NCI-H187 (cell line): ENCODE measurements at places on chromosomes 1 and 21.

DNA sequence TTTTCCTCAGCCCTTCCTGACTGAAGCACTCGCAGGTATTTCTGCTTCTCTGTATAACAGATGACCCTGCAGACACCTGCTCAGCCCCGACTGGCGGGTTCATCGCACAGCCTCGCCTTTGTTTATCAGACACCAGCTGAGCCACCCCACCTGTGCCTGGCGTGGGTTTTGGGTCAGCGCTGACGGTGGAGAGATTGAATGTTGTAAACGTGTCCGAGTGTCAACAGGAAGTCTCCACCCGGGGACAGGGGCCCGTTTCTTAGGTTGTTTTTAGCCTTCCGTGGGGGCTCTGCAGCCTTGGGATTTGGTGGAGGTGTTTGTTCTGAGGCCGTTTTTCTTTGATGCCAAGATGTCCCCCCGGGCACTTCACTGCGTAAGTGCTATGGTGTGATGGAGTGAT, 60.1 kb downstream of the COL18A1 start:
- no peak for DNase-seq

DNA sequence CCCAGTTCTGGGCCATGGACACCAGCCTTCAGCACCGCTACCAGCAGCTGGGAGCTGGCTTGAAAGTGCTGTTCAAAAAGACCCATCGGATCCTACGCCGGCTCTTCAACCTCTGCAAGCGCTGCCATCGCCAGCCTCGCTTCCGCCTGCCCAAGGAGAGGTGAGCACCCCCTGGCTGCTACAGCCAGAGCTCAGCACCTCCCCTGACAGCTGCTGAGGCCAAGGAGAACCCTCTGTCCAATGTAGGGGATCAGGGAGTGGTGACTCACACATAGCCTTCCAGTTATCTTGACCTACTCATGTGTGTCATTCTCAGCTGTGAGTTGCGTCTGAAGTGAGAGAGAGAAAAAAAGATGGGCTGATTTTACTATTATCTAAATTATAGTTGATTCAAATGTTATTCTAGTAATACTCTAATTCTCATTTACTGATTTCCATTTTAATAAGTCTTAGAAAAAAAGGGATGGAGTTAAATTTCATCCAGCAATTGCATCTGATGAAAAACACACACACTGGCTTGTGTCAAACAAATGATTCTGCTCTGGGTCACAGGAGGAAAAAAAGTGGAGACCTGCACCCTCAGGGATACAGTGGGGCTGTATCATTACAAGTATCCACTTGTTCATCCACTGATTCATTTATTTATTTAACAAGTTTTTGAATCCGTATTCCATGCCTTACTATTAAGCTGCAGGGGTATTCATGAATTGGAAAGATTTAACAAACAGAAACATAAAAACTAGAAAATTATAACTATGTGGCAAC, 108.0 kb downstream of the BRINP2 start:
- no peak for DNase-seq

DNA sequence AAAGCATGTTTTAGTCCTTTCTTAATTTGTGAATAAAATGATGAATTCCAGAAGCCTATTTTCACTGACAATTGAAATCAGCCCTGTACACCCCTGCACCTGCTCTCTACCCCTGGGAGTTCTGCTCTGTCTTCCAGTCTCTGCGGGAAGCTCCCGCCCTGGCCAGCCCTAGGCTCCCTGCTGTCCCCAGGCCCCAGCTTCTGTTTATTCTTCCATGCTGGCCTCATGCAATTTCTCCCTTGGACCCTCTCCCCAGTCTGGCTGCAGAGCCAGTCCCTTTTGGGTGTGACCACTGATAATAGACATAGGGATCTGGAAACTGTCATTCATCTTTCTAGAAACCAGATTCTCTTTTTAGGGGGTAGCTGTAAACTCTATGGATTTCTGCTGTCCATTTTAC, 258.6 kb downstream of the GRIK3 start:
- DNase-seq = no peak

- DNase-seq = no peak
Observed at GRCh38 chr1:152071123-152071522, 17.7 kb downstream of the TCHHL1 start.

- no peak for DNase-seq
Observed at GRCh38 chr21:41147096-41147978, 20.6 kb upstream of the BACE2 start.

DNA sequence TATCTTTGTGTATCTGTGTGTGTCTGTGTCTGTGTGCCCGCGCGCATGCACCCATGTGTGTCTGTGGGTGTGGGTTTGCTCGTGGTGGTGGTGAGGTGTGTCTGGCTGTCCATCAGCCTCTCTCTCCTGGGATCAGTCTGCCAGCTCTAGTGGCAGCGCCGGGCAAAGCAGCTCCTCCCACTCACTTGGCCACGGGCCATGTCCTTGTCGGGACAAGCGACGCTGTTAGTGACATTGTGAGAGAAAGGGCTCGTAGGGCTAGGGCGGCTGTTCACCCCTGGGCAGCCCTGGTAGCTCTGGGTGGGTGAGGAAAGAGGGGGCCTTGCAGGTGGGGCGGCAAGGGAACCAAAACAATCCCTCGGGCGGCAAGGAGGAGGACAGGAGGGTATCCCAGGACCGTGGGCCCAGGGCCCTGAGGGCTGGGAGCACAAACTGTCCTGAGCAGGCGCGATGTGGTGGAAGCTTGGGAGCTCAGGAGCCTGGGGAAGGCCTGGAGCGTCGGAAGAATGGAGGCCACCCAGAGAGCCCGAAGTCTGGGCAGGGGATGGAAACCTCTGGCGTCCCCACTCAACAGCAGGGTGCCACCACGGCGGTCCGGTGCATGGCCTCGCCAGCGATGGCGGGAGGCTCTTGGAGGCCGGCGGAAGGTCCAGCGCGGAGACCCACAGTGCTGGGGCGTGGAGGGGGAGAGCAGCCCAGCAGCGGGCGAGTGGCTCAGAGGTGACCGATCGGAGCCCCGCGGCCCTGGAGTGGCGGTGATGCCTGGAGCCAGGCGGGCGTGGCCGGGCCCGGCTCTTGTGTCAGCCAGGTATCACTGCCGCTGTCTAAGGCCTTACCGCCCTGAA, 140.5 kb downstream of the LIPI start:
- DNase-seq = no peak

GRCh38 chr1:94634977-94635416, 93.4 kb upstream of the F3 start:
- no peak for DNase-seq

DNA sequence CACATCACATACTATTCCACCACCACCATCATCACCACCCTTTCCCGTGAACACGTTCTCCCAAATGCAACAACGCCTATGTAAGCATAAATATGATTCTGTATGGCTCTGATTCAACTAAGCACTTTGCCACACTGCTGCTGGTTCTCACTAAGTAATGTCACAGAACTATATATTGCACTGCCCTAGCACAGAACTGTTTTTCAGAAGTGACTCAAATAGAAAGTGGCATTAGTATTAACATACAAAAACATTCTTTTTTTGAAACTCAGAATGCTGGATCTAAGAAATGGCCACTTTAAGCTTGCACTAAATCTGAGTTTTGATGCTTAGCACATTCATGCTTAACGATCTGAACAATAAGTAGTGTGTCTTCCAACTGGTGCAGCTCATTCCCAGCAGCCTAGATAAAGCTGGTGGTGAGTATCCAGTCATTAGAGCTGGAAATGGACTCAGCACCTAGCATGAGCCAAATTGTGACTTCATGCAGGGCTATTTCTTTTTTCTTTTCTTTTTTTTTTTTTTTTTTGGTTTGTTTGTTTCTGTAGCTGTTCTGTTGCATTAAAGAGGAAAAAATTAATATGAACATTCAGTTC, 46.2 kb upstream of the ZC3H11B start:
- no peak for DNase-seq

DNA sequence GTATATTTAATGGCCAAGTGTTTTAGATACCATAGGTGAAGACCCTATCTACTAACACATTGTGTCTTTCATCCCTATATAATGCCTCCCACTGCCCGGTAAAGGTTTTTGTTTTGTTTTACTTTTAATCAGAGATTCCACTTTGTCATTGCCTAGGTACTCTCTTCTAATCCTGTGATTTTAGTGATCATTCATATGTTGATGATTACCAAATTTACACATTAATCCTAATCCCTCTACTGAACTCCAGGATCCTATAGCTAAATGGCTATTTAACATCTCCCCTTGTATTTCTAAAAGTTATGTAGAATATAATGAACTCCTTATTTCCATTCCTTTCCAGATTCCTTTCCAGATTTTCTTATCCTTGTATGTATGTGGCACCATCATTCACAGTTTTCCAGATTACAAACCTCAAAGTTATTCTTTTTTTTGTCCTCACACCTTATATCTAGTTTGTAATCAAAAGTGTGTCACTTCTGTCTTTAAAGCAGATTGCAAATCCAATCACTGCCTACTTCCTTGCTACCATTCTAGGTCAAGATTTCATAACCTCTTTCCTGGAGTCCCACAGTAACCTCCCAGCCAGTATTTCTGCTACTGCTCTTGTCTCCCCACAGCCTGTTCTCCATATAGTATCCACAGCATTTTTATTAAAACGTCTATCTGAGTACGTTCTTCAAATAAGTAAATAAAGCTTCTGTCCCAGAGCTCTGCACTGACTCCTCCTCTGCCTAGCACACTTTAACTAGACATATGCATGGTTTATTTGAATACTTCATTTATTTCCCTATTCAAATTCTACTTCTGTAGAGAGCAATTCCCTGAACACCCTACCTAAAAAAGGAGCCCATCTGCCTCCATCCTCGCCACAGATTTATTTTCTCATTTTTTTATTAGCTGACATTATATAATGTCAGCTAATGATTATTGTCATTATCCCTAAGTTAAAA, 157.8 kb downstream of the KCNT2 start:
- no peak for DNase-seq

- no peak for DNase-seq
Observed at GRCh38 chr1:11350265-11350664, 77.3 kb downstream of the UBIAD1 start.

- DNase-seq = no peak
Observed at GRCh38 chr1:227887697-227888403, 59.9 kb downstream of the WNT9A start.

- DNase-seq = no peak
Observed at GRCh38 chr1:229478852-229479251, 29.3 kb downstream of the NUP133 start.

DNA sequence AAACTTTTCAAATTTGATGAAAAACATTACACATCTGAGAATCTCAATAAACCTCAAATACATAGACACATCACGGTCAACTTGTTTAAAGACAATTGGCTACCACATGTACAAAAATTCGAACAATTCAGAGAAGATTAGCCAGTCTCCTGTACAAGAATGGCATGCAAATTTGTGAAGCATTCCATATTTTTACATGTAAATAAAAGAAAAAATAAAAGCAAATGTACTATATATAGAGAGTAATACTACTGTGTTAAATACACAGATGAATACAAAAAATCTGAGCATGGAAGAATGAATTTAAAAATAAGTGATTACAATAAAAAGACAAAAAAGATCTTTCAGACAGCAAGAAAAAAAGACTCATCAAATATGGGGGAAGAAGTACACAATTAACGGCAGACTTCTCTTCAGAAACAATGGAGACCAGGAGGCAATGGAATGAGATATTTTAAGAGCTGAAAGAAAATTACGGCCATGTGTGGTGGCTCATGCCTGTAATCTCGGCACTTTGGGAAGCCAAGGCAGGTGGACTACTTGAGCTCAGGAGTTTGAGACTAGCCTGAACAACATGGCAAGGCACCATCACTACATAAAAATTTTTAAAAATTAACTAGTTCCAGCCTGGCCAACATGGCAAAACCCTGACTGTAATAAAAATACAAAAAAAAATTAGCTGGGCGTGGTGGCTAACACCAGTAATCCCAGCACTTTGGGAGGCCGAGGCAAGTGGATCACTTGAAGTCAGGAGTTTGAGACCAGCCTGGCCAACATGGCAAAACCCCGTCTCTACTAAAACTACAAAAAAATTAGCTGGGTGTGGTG, 23.2 kb downstream of the HAX1 start:
- no peak for DNase-seq

DNA sequence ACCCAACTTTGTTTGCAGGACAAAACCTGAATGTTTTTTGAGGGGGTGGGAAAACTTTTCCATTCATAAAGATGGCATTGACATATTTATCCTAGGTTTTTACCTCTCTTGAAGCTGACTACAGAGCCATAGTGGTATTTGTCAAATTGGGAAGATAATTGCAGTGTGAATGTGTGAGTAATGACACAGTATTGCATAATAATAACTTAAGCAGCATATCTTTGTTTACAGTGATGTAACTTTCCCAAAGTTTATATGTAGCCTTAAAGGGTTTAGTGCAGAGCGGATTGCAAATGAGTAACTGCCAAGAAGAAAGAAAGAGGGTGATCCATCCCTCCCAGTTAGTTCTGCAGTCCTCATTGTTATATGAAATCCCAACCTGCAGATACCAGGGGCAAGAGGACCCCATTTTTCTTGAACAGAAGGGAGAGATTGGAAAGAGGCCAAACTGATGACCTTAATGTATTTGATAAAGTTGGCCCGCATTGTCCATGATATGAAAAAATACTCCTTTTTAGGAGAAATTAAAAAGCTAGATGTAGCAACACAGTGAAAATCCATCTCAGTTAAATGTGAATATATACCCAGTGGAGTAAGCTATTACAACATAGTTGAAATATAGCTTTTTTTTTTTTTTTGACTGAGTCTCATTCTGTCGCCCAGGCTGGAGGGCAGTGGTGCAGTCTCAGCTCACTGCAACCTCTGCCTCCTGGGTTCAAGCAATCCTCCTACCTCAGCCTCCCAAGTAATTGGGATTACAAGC, 23.7 kb upstream of the NFIA start:
- no peak for DNase-seq

GRCh38 chr1:40389322-40389803, 15.8 kb downstream of the SMAP2 start:
- DNase-seq = no peak

DNA sequence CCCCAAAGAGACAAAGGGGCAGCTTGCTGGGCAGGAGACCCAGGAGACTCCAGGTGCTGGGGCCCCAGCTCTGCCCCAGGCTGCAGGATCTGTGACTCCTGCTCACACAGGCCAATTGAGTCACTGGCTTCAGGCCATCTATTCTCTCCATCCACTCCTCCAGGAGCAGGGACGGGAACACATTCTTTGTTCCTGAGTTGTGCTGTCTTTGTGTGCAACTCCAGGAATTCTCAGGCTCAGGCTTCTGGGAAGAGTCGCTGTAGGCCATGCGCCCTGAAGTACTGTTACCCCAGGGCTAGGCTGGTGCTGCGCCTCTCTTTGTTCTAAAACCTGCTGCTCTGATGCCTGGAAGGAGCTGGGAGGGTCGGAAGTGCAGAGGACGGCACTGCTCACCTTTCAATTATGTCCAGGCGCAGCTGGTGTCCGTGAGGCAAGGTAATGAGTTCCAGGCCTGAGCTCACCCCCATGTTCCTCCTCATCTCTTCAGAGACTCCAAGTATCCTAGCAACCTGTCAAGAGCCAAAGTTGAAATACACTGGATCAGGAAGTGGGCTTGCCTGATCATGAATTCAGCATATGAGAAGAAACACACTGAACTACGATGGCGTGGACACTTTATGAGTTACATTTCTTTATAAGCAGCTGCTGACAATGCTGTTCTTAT, 105.9 kb downstream of the BCAR3 start:
- DNase-seq = no peak

GRCh38 chr1:173333581-173333980, 126.5 kb upstream of the TNFSF4 start:
- no peak for DNase-seq
